ENCODE measurements at places on chromosomes 6 and 20. TPM values are rescaled to one million over a fixed set of nuclear protein-coding genes. Genes with fewer than 3 reads are reported as not detected.

DNA sequence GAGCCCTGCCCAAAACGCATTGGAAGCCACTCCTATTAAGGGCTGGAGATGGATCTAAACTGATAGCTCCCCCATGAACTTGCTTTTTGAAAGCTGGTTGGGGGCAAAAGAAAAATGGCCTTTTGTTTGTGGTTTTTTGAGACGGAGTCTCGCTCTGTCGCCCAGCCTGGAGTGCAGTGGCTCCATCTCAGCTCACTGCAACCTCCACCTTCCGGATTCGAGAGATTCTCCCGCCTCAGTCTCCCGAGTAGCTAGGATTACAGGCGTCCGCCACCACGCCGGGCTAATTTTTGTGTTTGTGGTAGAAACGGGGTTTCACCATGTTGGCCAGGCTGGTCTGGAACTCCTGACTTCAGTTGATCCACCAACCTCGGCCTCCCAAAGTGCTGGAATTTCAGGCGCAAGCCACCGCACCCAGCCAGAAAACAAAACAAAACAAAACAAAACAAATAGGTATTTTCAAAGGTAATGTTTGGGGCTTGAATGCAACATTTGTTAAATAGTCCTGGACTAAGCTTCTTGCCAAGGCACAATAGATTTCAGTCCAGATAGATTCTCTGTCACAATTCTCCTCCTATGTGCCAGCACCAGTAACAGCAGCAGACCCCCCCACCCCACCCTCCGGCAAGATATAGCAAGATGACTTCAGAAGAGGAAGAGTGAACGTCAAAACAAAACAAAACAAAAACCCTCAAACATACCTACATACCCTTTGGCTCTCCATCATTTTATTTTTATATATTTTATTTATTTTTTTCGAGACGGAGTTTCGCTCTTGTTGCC, 26.5 kb upstream of the ABT1 start:
- no peak overlapping the region for H3K27ac ChIP-seq
- H3K27me3 ChIP-seq, result no peaks in the 10 kb centered on the region
- no peaks in the 10 kb centered on the region for H3K36me3 ChIP-seq

DNA sequence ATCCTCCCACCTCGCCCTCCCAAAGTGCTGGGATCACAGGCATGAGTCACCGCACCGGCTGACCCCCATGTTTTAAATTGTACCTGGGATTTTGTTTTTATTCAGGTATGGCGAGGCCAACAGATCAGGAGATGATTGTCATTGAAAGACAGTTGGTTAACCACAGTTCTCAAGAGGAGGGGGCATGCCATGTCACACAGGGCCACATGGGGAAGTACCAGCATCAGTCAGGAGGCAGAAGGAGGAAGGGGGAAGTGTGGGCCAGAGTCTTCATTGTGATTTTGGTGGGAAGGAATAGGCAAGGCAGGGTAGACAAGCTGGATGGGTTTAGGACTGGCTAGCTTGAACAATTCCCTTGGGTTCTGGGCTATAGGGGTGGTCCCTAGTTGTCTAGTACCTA, 9.9 kb upstream of the MMP9 start:
- no peak overlapping the region for H3K27ac ChIP-seq
- no peak overlapping the region for H3K4me3 ChIP-seq
- H3K4me1 ChIP-seq, result peaks cover 40% of the 10 kb centered on the region
- H3K27me3 ChIP-seq, result no peaks in the 10 kb centered on the region
- no peaks in the 10 kb centered on the region for H3K36me3 ChIP-seq

The C20orf204 gene
- total RNA-seq, result 3.8 TPM

GRCh38 chr6:97819710-97820109, 536.7 kb upstream of the MMS22L start:
- H3K36me3 ChIP-seq, result no peaks in the 10 kb centered on the region
- H3K4me3 ChIP-seq, result no peak overlapping the region
- DNase-seq, result no peak

GRCh38 chr6:135270676-135271536, 89.8 kb downstream of the MYB start:
- peak; percentile 92 for DNase-seq
- H3K4me3 ChIP-seq, result peak overlapping the region; percentile 23
- H3K27ac ChIP-seq, result peak overlapping the region; percentile 51

- no peaks in the 10 kb centered on the region for H3K4me1 ChIP-seq
- H3K27ac ChIP-seq, result no peak overlapping the region
- peaks cover 7% of the 10 kb centered on the region for H3K36me3 ChIP-seq
- no peaks in the 10 kb centered on the region for H3K27me3 ChIP-seq
- H3K4me3 ChIP-seq, result no peak overlapping the region
- DNase-seq, result no peak
Observed at GRCh38 chr6:73299151-73299971, 36.4 kb upstream of the KHDC1 start.

- peaks cover 56% of the 10 kb centered on the region for H3K36me3 ChIP-seq
- peak overlapping the region; percentile 98 for H3K4me3 ChIP-seq
- H3K4me1 ChIP-seq, result peaks cover 51% of the 10 kb centered on the region
- no peak for DNase-seq
Observed at GRCh38 chr20:38162878-38163875, 1.9 kb downstream of the TGM2 start.

The MTFR2 gene
- 10.5 TPM for total RNA-seq

GRCh38 chr6:137666202-137666774, 172.1 kb upstream of the OLIG3 start:
- no peaks in the 10 kb centered on the region for H3K36me3 ChIP-seq
- no peak overlapping the region for H3K4me3 ChIP-seq
- no peak overlapping the region for H3K27ac ChIP-seq
- H3K27me3 ChIP-seq, result no peaks in the 10 kb centered on the region
- DNase-seq, result no peak

The THBS2 gene
- not detected for total RNA-seq

GRCh38 chr20:49948178-49948577, 12.0 kb downstream of the RNF114 start:
- no peaks in the 10 kb centered on the region for H3K4me1 ChIP-seq
- H3K27ac ChIP-seq, result no peak overlapping the region
- no peaks in the 10 kb centered on the region for H3K27me3 ChIP-seq
- H3K36me3 ChIP-seq, result peaks cover 64% of the 10 kb centered on the region
- H3K4me3 ChIP-seq, result no peak overlapping the region

DNA sequence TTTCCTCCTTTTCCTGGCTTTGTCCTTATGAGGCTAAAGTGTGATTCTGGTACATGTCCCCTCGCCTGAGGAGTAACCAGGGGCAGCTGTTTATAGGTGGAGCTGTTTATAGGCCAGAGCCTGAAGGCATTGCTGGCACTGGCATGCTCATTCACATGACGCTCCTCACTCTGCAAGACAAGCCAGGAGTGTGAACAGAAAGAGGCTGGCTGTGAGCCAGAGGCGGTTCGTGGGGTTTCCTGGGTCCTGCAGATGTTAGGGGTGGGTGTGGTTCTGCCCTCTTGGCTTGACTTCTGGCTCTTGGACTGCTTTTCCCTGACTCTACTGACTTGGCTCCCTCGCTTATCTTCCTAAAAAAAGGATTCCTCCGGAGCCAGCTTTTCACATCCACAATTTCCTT, 12.8 kb upstream of the MDFI start:
- H3K36me3 ChIP-seq, result no peaks in the 10 kb centered on the region
- no peaks in the 10 kb centered on the region for H3K27me3 ChIP-seq

GRCh38 chr6:28656715-28657114, 131.0 kb downstream of the GPX5 start:
- H3K27ac ChIP-seq, result no peak overlapping the region
- DNase-seq, result no peak
- H3K27me3 ChIP-seq, result no peaks in the 10 kb centered on the region
- peak overlapping the region; percentile 88 for H3K4me3 ChIP-seq
- H3K36me3 ChIP-seq, result no peaks in the 10 kb centered on the region
- H3K4me1 ChIP-seq, result peaks cover 17% of the 10 kb centered on the region

The CALHM5 gene
- not detected for total RNA-seq

The AKAP12 gene
- total RNA-seq, result 9.2 TPM

- peaks cover 8% of the 10 kb centered on the region for H3K4me1 ChIP-seq
- DNase-seq, result no peak
- H3K4me3 ChIP-seq, result no peak overlapping the region
- no peaks in the 10 kb centered on the region for H3K27me3 ChIP-seq
Observed at GRCh38 chr6:14276071-14276470, 158.5 kb downstream of the CD83 start.
